Neural progenitor cell (in vitro differentiated cells): ENCODE measurements at places on chromosomes 7 and 10. TPM values are rescaled to one million over a fixed set of nuclear protein-coding genes. Genes with fewer than 3 reads are reported as not detected.
A peak's percentile ranks its signal among the peaks of the same experiment; 100 is the strongest.

- no peak overlapping the region for H3K27ac ChIP-seq
- DNase-seq: no peak
- no peaks in the 10 kb centered on the region for H3K36me3 ChIP-seq
- no peak overlapping the region for H3K4me3 ChIP-seq
- H3K27me3 ChIP-seq: no peaks in the 10 kb centered on the region
Observed at GRCh38 chr7:87574630-87575029, 26.1 kb downstream of the ABCB1 start.

The MSMB gene
- total RNA-seq: not detected in 2 replicates

DNA sequence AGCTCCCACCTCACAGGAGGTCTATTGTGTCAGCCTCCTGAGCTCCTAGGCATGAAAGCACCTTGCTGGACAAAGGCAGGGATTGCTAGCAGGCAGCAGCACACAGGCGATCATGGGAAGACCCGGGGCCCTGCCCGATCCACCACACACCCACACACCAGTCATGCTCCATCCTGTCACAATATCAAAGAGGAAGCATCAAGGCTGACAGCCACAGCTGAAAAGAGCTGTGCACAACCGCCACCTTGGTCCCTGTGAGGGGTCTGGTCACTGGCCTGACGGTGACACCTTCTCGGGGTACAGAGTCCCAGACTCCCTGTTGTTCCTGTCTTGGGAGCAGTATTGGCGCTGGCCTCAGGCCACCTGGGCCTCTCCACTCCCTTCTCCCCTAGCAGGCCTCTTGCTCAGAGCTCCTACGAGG is 89.7 kb upstream of the RET start:
- no peaks in the 10 kb centered on the region for H3K36me3 ChIP-seq
- DNase-seq: no peak
- H3K4me1 ChIP-seq: no peaks in the 10 kb centered on the region
- no peak overlapping the region for H3K4me3 ChIP-seq

The NYAP1 gene
- total RNA-seq: 1.2 and 6.7 TPM in 2 replicates

DNA sequence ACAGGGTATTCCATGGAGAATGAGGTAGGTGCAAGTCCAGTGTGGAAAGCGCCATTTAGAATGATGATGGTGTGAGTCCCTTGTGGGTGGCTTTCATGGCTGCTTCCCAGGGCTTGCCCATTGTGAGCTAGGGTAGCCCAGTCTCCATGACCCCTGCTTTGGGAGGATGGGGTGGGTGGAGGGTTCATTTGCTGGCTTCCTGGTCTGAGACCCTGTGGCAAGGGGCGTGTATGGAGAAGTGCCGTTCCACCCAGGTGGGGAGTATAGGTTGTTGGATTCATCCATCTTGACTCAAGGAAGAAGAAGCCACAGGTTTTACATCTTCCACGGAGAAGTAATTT is 27.7 kb downstream of the CCM2 start:
- H3K27ac ChIP-seq: no peak overlapping the region
- no peak overlapping the region for H3K4me3 ChIP-seq
- no peaks in the 10 kb centered on the region for H3K36me3 ChIP-seq
- no peaks in the 10 kb centered on the region for H3K27me3 ChIP-seq
- DNase-seq: no peak

DNA sequence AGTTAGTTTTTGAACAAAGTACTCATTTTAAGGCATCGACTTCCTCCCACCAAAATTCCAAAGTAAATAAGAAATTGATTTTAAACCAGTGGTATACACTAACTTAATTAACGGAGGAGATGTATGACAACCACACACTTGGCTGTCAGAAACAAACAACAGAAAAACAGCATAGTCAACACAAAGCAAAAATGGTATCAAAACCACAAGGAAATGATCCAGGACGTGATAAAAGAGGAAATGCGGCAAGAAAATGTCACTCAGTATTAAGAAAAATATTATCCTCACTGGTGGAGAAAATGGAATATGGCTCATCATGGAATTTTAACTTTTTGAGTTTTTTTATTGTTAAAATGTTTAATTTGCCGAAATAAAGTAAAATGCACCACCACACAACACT is 17.5 kb downstream of the KIAA1549 start:
- no peak overlapping the region for H3K27ac ChIP-seq
- DNase-seq: no peak
- no peaks in the 10 kb centered on the region for H3K27me3 ChIP-seq
- H3K36me3 ChIP-seq: no peaks in the 10 kb centered on the region
- no peak overlapping the region for H3K4me3 ChIP-seq

- peaks cover 3% of the 10 kb centered on the region for H3K36me3 ChIP-seq
- DNase-seq: peak; percentile 31
- H3K4me3 ChIP-seq: no peak overlapping the region
- H3K27ac ChIP-seq: no peak overlapping the region
- peaks cover 15% of the 10 kb centered on the region for H3K27me3 ChIP-seq
Observed at GRCh38 chr7:33705333-33705833, 200.0 kb upstream of the BMPER start.

- H3K4me1 ChIP-seq: no peaks in the 10 kb centered on the region
- peaks cover 7% of the 10 kb centered on the region for H3K36me3 ChIP-seq
- no peak overlapping the region for H3K27ac ChIP-seq
- H3K27me3 ChIP-seq: no peaks in the 10 kb centered on the region
Observed at GRCh38 chr7:149198161-149198816, 2.9 kb downstream of the ZNF282 start.

- H3K27ac ChIP-seq: no peak overlapping the region
- H3K4me1 ChIP-seq: no peaks in the 10 kb centered on the region
- DNase-seq: peak; percentile 62
- no peaks in the 10 kb centered on the region for H3K27me3 ChIP-seq
Observed at GRCh38 chr10:118504467-118505205, 90.8 kb downstream of the PRLHR start.

The PIP gene
- total RNA-seq: not detected in 2 replicates

- no peaks in the 10 kb centered on the region for H3K4me1 ChIP-seq
- H3K36me3 ChIP-seq: no peaks in the 10 kb centered on the region
- no peaks in the 10 kb centered on the region for H3K27me3 ChIP-seq
- H3K4me3 ChIP-seq: no peak overlapping the region
- no peak for DNase-seq
Observed at GRCh38 chr7:55381189-55381588, 16.1 kb downstream of the LANCL2 start.

DNA sequence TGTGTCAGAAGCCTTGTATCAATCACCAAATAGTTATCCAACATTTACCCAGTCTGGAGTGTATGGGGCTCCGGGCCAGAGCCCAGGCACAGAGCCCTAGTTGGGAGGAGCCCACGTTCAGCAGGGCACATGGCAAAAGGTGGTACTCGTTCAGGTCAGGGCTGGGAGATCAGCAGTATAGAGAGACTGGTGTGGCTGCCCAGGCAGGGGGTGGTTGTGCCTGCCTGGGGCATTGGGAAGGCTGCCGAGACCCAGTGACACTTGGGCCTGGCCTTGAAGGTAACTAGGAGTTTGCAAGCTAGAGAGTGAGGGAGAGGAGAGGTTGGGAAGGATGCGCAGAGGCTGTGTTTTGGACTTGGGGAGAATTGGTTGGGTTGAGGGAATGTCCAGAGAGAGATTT is 48.9 kb upstream of the IGFBP3 start:
- H3K27me3 ChIP-seq: no peaks in the 10 kb centered on the region
- no peak for DNase-seq
- no peaks in the 10 kb centered on the region for H3K4me1 ChIP-seq
- no peaks in the 10 kb centered on the region for H3K36me3 ChIP-seq
